Esophagus squamous epithelium (tissue), 5 donors: ENCODE measurements at places on chromosomes 12 and 14.

DNA sequence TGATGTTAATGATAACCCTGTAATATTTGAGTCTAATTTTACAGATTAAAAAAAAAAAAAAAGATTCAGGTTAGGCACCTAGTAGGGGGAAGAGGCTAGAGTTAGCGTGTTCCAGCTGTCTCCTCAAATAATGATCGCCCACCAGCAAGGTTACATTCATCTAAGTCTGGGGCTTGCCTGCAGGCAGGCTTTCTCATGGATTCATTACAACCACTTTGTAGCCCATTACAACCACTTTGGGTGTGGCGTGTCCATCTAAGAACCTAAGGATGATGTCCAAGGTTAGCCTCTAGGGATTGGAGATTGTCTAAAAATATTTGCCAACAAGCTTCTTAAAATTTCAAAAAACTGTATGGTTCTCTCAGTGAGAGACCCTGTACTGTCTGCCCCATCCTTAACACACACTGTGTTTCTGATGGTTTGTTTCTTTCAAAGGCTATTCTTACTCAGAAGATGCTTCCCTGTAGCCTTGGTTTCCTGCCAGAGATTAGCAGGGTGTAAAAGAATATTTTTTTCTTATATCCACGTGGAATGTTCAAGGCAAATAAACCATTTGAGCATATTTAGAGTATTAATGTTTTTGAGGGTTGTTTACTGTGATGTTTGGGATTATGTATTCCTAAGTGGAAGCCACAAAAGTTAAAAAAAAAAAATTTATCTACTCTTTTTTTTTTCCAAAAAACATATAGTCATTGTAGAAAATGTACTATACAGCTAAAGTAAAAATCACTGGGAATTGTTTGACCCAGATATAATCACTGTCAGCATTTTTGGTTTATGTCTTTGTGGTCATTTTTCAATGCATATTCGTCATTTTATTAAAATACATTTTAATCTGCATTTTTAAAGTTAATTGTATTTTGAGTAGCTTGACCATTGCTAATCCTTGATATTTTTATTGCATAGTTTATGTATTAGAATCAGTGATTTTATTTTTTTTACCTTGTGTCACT, 1.7 kb downstream of the DYNC1H1 start:
- peaks cover 69% of the 10 kb centered on the region for H3K4me1 ChIP-seq
- peak overlapping the region; percentile 95 for H3K27ac ChIP-seq
- H3K36me3 ChIP-seq: no peaks in the 10 kb centered on the region

DNA sequence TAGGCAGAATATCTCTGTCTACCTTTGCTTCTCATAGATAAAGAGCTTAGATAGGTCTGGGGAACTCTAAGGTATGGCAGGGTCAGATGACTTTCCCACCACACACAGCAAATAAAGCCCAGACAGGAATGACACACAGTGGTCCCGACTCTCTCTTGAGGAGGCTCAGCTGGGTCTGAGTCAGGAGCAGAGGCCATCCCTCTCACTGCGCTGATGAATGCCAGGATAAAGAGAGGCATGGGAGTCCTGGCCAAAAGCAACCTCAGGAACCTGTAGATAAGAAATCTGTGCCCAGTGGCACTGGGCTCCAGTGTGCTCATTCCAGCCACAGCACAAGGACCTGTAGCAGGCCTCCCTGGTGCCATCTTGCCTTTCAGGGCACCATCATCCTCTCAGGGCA, 129.4 kb upstream of the PARP11 start:
- H3K27me3 ChIP-seq: no peaks in the 10 kb centered on the region
- DNase-seq: no peak
- H3K4me1 ChIP-seq: no peaks in the 10 kb centered on the region
- H3K27ac ChIP-seq: no peak overlapping the region

GRCh38 chr12:3364226-3364625, 126.8 kb upstream of the PRMT8 start:
- DNase-seq: no peak
- no peak overlapping the region for H3K4me3 ChIP-seq
- no peaks in the 10 kb centered on the region for H3K27me3 ChIP-seq

- H3K36me3 ChIP-seq: no peaks in the 10 kb centered on the region
- DNase-seq: no peak
- H3K4me3 ChIP-seq: no peak overlapping the region
- peaks cover 15% of the 10 kb centered on the region for H3K4me1 ChIP-seq
- no peaks in the 10 kb centered on the region for H3K27me3 ChIP-seq
Measured at GRCh38 chr12:106296179-106296877, 6.2 kb upstream of the TCP11L2 start.

- no peak for DNase-seq
- H3K27me3 ChIP-seq: no peaks in the 10 kb centered on the region
- no peak overlapping the region for H3K4me3 ChIP-seq
- no peaks in the 10 kb centered on the region for H3K4me1 ChIP-seq
Measured at GRCh38 chr12:62760779-62761178, 174.2 kb downstream of the PPM1H start.

GRCh38 chr12:13976880-13977279, 4.5 kb downstream of the GRIN2B start:
- H3K4me3 ChIP-seq: no peak overlapping the region
- no peak overlapping the region for H3K27ac ChIP-seq
- no peak for DNase-seq
- no peaks in the 10 kb centered on the region for H3K36me3 ChIP-seq
- H3K4me1 ChIP-seq: peaks cover 6% of the 10 kb centered on the region
- H3K27me3 ChIP-seq: peaks cover 14% of the 10 kb centered on the region

DNA sequence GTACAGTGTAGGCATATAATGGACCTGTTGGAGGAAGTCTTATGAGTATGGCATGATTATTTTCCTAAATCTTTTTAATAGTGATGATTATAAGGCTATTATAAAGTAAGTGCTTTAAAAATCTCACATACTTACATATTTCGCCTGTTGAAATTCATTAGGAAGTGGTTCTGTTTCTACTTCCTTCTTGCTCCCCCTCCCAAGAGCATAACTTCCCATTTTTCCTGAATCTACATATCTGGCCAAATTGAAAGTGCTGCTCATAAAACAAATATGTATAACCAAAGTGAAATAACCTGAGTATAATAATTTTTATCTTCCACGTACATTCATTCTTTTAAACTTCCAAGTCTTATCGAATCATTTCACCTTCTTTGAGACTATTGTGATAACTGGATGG, 455.6 kb upstream of the SEL1L start:
- H3K36me3 ChIP-seq: no peaks in the 10 kb centered on the region
- no peaks in the 10 kb centered on the region for H3K4me1 ChIP-seq
- no peak overlapping the region for H3K27ac ChIP-seq
- H3K27me3 ChIP-seq: no peaks in the 10 kb centered on the region

DNA sequence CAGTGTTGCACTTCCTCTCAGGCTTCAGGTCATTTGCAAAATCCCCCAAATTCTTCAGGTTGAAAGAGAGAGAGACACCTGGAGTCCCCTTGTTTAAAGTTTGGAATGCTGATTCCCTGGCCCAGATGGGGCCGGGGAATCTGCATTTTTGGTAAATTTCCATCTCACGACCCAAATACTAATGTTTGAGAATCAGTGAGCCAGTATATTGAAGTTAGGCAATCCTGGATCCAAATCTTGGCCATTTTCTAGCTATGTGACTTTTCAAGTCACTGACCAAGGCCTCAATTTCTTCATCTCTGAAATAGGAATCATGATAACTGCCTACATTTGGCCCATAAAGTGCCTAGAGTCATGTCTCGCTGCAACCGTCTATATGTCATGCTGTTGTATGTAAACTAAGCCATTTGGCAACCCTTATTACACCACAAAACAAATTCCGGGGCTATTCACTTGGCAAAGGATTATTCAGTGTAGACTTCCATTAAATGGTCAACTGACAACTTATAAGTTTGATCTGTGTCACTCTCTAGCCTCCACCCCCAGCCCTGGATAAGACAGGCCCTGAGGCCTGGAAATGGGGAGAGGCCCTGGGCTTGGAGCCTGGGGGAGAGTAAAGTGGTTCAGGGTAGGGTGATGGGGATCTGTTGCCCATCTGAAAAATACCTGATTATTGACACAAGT, 3.7 kb upstream of the ZFP36L1 start:
- no peaks in the 10 kb centered on the region for H3K36me3 ChIP-seq
- no peak for DNase-seq
- no peaks in the 10 kb centered on the region for H3K27me3 ChIP-seq
- peaks cover 13% of the 10 kb centered on the region for H3K4me1 ChIP-seq
- peak overlapping the region; percentile 99 for H3K27ac ChIP-seq

GRCh38 chr14:58107947-58108552, 44.0 kb downstream of the ARMH4 start:
- H3K4me3 ChIP-seq: no peak overlapping the region
- no peaks in the 10 kb centered on the region for H3K36me3 ChIP-seq
- DNase-seq: no peak
- no peak overlapping the region for H3K27ac ChIP-seq

DNA sequence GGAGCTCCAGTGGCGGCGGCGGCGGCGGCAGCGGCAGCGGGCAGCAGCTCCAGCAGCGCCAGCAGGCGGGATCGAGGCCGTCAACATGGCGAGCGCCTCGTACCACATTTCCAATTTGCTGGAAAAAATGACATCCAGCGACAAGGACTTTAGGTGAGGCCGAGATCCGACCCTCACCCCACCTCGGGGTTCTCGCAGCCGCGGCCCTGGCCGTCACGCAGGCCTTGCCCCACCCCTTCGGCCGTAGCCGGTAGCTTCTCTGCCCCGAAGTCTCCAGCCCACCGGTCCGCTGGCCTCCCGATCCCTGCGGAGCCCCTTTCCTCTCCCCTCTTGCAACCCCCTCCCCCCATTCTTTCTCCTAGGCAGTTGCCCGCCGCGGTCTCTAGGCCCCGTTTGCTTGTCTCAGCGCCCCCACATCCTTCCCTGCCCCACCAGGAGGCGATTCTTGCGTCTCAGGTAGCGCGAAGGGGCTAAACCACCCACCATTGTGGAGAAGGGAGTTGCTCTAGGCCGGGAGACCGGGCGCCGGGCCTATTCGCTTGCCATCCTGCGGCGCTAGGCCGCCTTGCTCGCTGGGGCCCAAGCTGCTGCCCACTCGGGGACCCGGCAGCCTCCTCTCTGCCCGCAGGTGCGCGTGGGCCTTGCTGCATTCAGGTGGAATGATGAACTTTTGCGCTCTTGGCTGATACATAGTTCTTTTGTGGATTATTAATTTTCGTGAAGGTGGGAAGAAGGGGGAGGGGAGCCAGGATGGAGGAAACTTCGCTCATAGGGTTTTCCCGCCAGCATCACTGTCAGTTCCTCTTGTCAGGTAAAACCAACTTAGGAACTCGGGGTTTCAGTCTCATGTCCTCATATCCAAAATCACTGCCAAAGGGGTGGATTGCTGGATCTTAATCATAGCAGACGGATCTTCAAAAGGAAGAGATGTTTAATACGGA, 745 bp downstream of the CAND1 start:
- no peaks in the 10 kb centered on the region for H3K27me3 ChIP-seq
- no peak for DNase-seq
- H3K36me3 ChIP-seq: no peaks in the 10 kb centered on the region
- H3K4me3 ChIP-seq: peak overlapping the region; percentile 95
- peak overlapping the region; percentile 98 for H3K27ac ChIP-seq

- peaks cover 39% of the 10 kb centered on the region for H3K27me3 ChIP-seq
- DNase-seq: no peak
- peaks cover 4% of the 10 kb centered on the region for H3K4me1 ChIP-seq
- no peak overlapping the region for H3K27ac ChIP-seq
- no peak overlapping the region for H3K4me3 ChIP-seq
Measured at GRCh38 chr12:49357103-49357678, 10.1 kb upstream of the SPATS2 start.

- no peak overlapping the region for H3K27ac ChIP-seq
- H3K4me1 ChIP-seq: peaks cover 10% of the 10 kb centered on the region
- H3K4me3 ChIP-seq: no peak overlapping the region
- DNase-seq: no peak
Measured at GRCh38 chr14:94392510-94392935, 4.1 kb upstream of the SERPINA1 start.

- H3K27me3 ChIP-seq: no peaks in the 10 kb centered on the region
- DNase-seq: no peak
- no peaks in the 10 kb centered on the region for H3K36me3 ChIP-seq
Measured at GRCh38 chr14:66104486-66104885, 381.7 kb upstream of the CCDC196 start.

- H3K36me3 ChIP-seq: no peaks in the 10 kb centered on the region
- H3K27ac ChIP-seq: no peak overlapping the region
- no peak for DNase-seq
- H3K4me3 ChIP-seq: no peak overlapping the region
- H3K27me3 ChIP-seq: no peaks in the 10 kb centered on the region
Measured at GRCh38 chr12:26097046-26097878, 27.6 kb downstream of the BHLHE41 start.

DNA sequence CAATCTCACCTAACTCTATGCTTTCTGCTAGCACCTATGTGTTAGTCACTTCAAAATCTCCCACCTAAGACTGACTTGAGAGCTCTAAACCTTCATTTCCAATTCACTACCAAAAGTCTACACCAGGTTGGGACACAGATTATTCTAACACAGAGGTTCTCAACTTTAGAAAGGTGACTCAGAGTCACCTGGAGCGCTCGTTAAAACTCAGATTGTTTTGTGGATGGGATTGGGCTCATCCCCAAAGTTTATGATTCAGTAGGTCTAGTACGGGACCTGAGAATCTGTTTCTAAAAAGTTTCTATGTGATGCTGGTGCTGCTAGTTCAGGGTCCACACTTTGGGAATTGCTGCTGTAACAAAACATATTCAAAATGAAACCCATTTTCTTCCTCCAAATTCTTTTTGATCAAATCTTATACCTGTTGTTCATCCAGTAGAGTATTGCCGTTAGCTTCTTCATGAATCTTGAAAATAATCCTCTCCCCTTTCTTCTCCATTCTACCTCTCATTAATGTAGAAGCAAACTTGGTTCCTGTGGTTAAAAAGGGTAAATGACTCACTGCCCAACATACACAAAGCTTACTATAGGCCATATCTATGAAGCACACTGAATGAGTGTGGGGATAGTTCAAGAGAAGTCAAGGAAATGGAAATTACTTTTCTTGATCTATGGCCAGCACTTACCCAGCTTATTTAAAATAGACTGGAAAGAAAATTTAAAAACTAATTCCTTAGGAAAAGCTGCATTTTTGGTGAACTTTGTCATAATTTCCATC, 206.7 kb downstream of the KIF21A start:
- DNase-seq: no peak
- H3K27ac ChIP-seq: no peak overlapping the region
- H3K4me3 ChIP-seq: no peak overlapping the region
- H3K4me1 ChIP-seq: peaks cover 13% of the 10 kb centered on the region

GRCh38 chr14:95895720-95896119, 19.1 kb downstream of the TUNAR start:
- no peaks in the 10 kb centered on the region for H3K27me3 ChIP-seq
- no peak overlapping the region for H3K27ac ChIP-seq
- no peaks in the 10 kb centered on the region for H3K36me3 ChIP-seq
- H3K4me3 ChIP-seq: no peak overlapping the region

- H3K27me3 ChIP-seq: no peaks in the 10 kb centered on the region
- H3K4me1 ChIP-seq: no peaks in the 10 kb centered on the region
- H3K4me3 ChIP-seq: no peak overlapping the region
- H3K27ac ChIP-seq: peak overlapping the region; percentile 22
Measured at GRCh38 chr12:75632442-75632841, 121.0 kb upstream of the KRR1 start.

GRCh38 chr14:67574156-67574555, 25.9 kb downstream of the PIGH start:
- no peak overlapping the region for H3K4me3 ChIP-seq
- no peaks in the 10 kb centered on the region for H3K36me3 ChIP-seq
- H3K27ac ChIP-seq: no peak overlapping the region
- DNase-seq: no peak
- no peaks in the 10 kb centered on the region for H3K27me3 ChIP-seq
